SK-N-DZ (cell line): ENCODE measurements at places on chromosomes 1 and 21.
A peak's percentile ranks its signal among the peaks of the same experiment; 100 is the strongest.

GRCh38 chr1:221069178-221069903, 190.1 kb downstream of the HLX start:
- DNase-seq: no peak

- DNase-seq: no peak
These were observed 164.6 kb downstream of the DNM3 start for GRCh38 chr1:172005856-172006255.

- no peak for DNase-seq
These were observed 108.9 kb upstream of the GJB5 start for GRCh38 chr1:34645919-34646318.

DNA sequence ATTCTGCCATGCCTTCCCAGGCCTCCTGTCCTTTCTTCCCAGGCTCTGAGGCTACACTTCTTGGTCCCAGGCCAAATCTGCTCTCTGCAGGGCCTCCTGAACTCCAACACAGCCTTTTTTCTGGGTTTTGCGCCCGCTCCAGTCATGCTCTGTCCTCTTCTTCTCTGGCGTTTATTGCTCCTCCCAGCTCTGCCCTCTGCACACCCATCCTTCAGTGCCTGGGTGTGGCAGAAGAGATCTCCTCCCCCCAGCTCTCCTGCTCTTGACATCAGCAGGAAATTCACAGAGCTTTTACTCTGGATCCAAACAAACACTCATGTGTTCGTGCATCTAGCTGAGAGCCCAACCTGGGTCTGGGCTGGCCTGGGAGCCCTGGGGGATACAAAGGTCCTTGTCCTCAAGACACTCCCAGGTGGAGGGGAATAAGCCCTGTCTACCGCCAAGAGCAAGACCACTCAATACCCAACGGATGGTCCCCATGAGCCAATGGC, 22.9 kb upstream of the EPS8L3 start:
- DNase-seq: no peak

- no peak for DNase-seq
These were observed 8.2 kb downstream of the IGSF9 start for GRCh38 chr1:159937054-159937750.

- DNase-seq: no peak
These were observed 106.0 kb downstream of the ELAVL4 start for GRCh38 chr1:50214717-50215116.

DNA sequence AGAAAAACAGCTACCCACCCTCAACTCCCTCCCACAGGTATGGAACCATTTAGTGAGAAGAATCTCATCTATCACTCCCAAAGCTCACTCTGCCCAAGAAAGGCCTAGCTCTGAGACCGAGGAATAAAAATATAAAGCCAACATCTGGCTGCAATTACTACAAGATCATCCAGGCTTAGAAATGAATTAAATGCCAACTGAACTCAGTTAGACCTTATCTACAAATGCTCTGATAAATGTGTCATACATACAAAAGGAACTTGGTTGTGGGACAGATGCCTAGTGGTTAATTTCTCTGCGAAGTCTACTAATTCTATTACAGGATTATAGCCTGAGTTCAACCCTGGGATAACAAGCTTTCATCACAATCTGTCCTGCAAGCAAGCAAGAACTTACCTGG, 6.7 kb downstream of the ADIPOR1 start:
- no peak for DNase-seq

GRCh38 chr1:35499652-35500176, 57.5 kb downstream of the KIAA0319L start:
- DNase-seq: peak; percentile 70

DNA sequence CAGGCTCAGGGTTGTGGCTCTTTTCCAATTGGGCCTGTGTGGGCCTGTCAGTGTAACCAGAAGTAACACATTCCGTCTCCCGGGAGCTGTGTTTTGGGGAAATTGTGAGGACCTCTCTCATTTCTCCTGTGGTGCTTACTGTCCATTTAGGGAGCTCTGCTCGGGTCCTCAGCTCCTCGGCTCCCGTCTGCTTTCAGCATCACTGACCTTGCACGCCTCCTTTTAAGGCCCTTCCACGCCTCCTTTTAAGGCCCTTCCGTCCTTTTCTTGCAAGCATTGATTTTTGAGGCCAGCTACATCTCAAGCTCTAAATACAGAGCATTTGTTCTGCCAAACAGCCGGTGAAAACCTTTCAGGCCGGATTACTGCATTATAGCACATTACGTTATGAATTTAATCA, 9.7 kb downstream of the CA6 start:
- no peak for DNase-seq

GRCh38 chr1:239422818-239423217, 36.5 kb downstream of the CHRM3 start:
- DNase-seq: no peak

- DNase-seq: no peak
These were observed 2.9 kb upstream of the CAMK1G start for GRCh38 chr1:209580577-209580976.

GRCh38 chr1:23592209-23592892, 33.0 kb upstream of the ID3 start:
- no peak for DNase-seq

DNA sequence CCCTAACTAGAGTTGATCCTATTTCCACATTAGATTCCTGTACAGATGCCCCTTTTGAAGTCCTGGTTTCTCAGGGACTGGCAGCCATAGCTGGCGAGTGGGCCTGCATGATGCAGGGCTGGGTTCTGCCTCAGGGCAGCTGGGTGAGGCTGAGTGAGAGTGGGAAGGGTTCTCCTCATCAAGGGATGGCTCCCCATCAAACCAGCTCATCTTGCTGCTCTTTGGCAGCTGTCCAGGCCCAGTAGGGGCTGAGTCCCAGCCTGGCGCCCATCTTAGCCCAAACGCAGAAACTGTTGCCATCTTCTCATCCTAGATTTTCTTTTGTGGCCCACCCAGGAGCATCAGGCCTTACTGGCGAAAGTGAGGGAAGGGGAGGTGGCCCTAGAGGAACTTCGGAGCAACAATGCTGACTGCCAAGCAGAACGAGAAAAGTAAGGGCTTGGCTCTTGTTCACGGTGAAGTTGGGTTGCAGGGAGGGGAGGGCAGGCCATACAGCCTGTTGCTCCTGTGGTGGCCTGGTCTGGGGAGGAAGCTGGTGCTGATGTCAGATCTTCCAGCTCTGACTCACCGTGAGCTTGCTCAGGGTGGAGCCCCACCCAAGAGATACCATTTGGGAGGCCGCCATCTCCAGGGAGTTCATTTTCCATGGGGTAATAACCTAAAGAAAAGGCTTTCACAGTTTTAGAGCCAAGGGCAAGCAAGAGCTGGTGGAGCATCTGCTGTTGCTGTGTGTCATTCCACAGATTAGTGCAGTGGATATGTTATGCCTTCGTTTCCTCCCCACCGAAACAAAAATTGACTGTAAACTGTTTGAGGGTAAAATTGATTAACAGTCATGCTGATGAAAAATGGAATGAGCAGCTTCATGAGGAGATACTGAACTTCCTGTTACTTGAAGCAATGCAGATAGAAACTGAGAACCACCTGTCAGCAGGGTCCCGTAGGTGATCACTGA, 34.7 kb downstream of the TUFT1 start:
- DNase-seq: no peak

DNA sequence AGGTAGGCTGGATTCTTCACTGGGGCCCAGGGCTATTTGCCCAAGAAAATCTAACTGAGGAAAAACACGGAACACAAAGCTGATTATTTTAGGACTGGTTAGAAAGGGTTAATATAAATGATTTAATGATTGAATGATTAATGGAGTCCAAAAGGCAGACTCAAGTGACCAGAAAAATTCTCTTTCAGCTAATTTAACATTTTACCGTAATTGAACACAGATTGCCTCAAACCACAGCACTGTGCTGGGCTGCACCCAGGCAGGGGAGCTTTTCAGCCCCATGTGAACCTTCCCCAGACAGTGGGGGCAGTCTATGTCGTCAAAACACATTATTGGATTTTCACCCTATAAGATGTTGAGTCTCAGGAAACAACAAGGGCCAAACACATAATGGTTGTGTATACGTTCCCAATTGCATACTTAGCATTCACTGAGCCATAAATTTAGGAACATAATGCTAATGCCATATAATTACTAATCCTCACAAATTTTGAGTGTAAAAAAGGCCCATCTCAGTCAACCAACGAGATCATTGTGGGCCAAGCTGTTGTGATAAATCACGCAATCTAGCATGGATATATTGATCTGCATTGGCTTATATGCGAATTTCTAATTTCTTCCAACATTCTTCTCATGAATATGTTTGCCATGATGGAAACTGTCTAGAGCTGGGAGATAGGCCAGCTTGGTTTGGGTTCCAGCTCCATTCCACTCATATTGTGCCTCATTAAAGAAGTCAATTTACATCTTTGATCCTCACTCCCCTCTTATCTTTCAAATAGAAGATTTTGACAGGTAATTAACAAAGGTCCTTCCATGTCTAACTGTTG, 27.7 kb downstream of the DSCAM start:
- DNase-seq: no peak

DNA sequence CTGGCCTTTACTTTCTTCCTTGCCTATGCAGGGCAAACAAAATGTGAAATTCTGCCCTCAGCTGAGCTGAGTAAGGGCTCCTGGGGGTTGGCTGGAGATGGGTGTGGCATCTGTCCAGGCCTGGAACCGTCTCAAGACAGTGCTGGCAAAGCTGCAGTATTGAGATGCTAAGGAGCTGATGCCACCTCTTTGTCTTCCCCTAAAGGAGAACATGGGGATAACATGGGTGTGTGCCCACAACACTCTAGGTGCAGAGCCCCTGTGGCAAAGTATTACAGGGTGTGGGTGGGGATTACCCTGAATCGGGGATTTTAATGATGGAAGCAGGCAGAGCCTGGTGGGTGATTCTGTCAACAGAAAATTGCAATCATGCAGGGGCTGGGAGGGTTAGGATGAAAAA, 2.5 kb upstream of the ST3GAL3 start:
- DNase-seq: no peak

DNA sequence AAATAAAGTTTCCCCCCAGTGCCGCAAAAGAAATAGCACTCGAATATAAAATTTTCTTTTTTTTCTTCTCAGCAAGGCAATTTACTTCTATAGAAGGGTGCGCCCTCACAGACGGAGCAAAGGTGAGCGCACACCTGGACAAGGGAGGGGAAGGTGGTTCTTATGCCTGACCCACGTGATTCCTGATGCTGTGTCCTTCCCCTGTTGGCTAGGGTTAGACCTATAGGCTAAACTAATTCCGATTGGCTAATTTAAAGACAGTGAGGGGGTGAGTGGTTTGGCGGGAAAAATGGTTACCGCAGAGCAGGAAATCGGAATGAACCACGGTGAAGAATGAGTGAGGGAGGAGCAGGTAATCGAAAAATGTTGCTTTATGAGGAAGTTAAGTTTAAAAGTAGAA, 607 bp upstream of the FAAH start:
- DNase-seq: no peak

DNA sequence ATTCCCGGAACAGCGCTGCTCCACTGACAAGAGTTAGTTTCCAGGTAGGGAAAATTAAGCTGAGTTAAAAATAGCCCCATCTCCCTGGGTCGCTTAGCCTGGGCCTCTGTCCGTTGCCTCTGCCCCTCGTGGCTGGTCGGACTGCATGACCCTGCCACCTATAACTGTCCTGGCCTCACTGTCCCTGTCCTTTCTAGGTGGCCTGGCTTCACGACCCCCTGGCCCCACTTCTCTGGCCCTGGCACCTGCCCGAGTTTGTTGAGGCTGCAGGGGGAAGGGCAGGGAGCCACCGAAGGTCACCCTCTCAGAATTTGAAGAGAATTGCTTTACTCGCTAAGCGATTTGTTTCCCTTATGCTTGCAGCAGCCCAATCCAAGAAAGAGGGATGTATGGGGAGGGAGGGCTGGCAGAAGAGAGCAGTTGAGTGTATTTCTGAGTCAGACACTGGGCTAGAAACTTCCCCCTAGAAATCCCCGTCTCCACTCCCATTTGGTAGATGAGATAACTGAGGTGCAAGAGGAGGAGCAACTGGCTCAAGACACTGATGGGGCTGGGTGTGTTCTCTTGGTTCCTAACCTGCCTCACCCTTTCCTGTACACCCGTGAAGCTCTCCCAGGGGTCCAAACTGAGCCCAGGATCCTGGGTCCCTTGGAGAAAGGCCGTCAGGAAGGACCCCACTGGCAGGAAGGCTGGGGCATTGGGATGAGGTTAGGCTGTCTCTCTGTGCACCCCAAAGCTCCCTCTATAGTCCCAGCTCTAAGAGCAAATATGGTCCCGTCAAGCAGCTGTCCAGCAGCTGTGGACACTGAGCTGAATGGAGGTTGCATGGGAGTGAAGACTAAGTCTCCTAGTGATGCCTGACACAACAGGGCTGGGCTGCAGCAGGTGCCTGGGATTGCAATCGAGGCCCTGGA, 2.9 kb upstream of the EDN2 start:
- DNase-seq: no peak

GRCh38 chr1:106523497-106523896, 533.0 kb upstream of the PRMT6 start:
- DNase-seq: no peak

DNA sequence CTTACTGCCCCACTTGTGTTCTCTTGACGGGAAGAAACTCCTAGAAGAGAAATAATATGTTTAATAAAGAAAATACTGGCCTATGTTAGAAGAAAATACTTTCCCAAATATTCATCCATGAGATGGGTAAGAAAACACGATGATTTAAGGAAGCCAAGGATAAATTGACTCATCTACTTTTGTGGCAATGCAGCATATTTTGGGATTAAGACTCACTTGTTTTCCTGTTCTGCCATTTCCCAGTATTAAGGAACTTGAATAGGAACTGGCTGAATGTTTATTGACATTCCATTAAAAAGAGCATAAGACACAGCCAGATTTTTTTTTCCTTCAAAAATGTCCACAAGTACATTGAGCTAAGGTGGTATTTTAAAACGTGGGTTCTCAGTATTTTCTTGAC, 10.9 kb upstream of the ADAMTS5 start:
- DNase-seq: no peak

DNA sequence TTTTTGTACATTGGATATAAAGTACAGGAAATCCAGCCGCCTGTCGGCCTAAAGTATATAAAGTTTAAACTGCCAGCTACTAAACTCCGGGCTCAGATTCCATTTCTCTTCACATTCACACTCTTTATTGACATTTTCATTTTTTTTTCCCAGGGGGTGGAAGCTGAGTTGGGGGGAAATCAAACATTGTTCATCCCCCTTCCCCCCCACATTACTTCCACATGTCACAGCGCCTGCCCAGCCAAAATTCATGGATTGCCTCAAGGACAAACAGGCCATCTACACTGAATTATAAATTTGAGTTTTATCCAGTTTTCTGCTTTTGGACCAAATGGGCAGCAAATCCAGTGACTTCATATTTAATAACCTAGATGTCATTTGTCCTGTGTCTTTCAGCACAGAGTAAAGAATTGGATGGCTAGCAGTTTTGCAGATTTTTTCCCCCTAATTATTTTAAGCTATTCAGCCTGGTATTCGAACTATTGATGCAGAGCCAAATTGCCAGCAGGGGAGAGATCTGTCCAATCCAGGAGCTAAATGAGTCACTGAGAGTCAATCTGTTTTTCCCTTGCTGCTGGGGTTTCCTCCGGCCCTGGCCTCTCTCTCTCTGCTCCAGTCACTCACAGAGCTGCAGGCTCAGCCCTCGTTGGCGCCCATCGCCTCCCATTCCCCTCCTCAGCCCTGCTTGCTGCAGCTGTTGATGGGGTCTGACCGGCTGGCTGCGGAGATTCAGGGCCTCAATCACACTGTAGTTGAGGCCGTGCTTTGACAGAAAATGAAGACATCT, 98.0 kb downstream of the LMO4 start:
- DNase-seq: peak; percentile 45

GRCh38 chr1:198436276-198436675, 104.2 kb downstream of the ATP6V1G3 start:
- no peak for DNase-seq

GRCh38 chr21:45439161-45439872, 34.4 kb downstream of the COL18A1 start:
- peak; percentile 63 for DNase-seq
